Spinal cord (tissue), 10 donors: ENCODE measurements at places on chromosomes 2 and 18.
A peak's percentile ranks its signal among the peaks of the same experiment; 100 is the strongest.

GRCh38 chr2:58870704-58871103, 629.6 kb upstream of the FANCL start:
- no peak for DNase-seq

DNA sequence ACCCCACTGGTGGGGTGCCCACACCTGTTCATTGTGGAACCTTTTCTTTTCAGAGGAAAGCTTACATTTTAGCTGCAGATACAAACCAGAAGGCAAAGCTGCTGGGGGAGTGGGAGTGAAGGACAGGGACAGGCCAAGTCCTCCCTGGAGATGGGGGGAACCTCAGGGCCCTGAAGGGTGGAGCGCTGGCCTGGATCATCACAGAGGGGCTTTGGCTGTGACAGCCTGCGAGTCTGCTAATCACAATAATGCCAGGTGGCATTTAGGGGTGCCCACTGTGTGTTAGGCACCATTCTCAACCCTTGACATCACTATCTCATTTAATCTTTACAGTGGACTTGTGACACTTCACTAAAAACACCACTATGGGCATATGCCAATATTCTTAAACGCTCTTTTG, 27.4 kb downstream of the KCTD1 start:
- DNase-seq, result no peak

- peak; percentile 18 for DNase-seq
Measured at GRCh38 chr2:223297788-223298187, 245.8 kb downstream of the KCNE4 start.

GRCh38 chr18:53551868-53552426, 672.5 kb downstream of the MBD2 start:
- DNase-seq, result peak; percentile 76

DNA sequence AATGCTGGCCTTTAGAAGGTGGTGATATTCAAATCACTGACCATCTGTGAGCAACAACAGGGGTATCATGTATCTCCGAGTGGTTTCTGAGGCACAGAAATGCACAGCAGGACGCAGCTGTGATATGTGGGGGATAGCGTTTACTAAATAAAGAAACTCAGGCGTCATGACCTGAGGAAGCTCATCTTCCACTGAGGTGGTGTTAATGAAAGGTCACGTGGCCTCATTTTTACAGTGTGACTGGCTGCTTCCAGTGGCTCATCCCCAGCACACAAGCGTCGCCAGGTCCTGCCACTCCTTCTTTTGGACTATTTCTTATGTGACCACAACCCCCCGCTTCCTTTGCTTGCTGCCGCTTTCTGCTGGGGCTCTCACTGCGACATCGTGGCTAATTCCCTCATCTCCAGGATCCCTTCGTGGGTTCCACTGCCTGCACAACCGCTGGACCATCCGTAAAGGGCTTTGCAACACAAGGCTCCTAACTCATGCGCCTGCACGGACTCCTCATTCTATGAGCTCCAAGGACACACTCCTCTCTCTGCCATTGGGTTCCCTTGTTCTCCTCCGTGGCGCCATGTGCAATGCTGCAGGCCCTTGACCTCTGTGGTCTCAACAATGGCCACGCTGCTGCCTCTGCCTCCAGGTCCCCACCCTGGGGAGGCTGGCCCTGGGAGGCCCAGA, 109.3 kb downstream of the MBP start:
- no peak for DNase-seq

DNA sequence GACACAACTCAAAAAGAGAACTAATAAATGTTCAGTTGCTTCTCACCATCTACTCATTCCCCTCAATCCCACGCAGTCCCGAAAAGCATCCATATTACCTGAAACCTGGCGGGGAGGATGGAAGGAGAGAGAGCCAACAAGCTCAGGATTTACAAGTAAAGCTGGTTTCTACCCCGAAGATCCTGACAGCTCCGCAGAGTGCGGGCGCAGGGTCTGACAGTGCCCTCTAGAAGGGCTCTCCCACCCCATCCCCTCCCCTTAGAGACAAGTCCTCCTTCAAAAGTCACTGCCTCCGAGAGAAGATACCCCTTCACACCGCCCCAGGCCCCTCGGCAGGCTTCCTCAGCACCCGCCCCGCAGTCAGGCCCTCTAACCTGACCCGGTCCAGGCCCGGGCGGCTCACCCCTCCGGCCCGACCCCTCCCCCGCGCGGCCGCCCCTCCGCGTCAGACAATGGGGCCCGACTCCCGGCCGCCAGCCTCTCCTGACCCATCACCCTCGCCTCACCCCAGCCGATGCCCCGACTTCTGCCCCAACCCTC, 550 bp downstream of the RAB1A start:
- DNase-seq, result peak; percentile 29

- no peak for DNase-seq
Measured at GRCh38 chr2:128722489-128722888, 403.8 kb upstream of the HS6ST1 start.

- DNase-seq, result no peak
Measured at GRCh38 chr18:75115514-75115913, 93.4 kb downstream of the PTGR3 start.
